ENCODE measurements at places on chromosomes 16 and 17.

DNA sequence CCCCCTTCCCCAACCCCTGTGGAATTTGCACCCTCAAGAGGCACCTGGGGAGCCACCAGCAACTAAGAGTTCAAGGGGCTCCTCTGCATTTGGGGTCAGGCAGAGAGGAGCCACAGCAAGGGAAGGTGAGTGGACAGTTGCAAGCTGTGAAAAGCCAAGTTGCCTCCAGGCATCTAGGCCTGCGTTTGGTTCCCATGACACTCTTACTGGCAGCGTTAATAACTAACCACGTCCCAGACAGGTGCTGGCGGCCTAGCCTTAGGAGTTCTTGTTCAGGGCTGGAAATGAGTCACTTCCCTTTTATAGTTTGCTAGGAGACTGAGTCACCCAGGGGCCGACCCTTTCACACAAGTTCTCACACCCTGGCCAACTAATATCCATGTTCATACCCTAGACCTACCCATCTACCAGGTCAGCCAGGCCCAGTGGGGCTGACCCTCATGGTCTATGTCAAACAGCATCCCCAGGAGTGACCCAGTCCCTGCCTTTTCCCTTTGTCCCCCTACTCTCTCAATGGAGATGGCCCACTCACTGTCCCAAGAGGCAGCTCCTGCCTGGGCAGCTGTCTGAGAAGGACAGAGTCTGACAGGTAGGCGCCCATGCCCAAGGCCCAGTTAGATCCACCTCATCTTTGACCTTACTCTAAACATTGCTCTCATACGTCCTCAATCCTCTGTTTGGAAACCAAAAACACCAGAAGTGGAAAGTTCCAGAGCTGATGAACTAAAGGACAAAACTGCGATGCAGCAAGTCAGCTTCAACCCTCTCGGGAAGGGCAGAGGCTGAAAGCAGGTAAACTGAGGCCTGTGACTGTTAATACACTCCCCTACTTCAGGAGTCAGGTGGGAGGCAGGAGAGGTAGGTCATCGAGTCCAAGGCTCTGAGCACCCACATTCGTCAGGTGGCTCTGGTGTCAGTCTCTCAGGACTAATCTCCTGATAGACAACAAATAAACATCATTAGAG lies 300.6 kb downstream of the SOX9 start:
- no peak for DNase-seq

- DNase-seq, result no peak
These were observed 3.5 kb upstream of the SPPL2C start for GRCh38 chr17:45841186-45841585.

- DNase-seq, result no peak
These were observed 1.6 kb downstream of the LASP1 start for GRCh38 chr17:38871247-38872015.

DNA sequence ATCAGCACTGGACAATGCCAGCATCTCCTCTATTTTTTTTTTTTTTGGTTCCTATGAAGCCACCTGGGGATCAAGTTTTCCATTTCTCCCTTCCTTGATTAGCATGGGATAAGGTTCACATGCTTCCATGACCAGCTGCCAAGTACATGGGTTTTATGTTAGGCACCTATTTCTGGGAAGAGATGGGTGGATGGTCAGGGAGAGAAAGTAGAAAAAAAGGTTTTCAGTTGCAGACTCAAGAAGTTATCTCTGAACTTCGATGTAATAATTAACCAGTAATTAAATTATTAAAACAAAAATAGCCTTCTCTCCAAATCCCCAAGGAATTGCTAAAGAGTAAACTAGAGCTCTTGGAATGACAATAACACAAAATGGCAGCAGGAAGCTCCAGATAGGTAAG lies 164.9 kb upstream of the MAF start:
- no peak for DNase-seq

GRCh38 chr16:84166796-84167695 lies 19.8 kb downstream of the TAF1C start:
- no peak for DNase-seq

DNA sequence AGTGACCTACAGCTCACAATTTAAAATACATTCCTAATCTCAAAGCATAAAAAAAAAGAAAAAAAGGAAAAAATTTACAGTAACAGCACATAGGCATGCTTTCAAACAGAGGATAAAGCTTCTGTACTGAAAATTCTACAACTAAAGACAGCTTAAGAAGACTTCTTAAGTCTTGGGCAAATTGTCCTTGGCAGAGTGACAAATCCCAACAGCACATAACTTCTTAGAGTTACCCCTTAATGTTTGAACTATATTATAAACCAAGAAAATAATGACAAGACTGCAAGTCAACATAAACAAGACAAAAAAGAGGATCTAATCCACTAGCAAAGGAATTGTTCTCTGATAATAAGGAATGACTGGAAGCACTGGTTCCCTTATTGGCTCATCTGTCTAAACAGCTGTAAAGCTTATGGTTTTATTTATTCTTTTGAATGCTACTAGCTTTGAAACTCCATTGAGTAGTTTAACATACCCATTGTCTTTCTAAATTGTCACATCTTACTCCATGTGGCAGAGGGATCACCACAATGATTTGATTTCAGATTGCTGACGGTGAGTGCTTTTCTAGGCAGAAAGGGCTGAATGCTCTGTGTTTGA lies 1576.8 kb upstream of the GOT2 start:
- no peak for DNase-seq

GRCh38 chr17:66552371-66552770 lies 250.0 kb downstream of the PRKCA start:
- peak; percentile 64 for DNase-seq

- no peak for DNase-seq
These were observed 14.4 kb upstream of the GPRC5B start for GRCh38 chr16:19898924-19899604.

GRCh38 chr17:30961209-30962188 lies 9.3 kb upstream of the RNF135 start:
- no peak for DNase-seq

DNA sequence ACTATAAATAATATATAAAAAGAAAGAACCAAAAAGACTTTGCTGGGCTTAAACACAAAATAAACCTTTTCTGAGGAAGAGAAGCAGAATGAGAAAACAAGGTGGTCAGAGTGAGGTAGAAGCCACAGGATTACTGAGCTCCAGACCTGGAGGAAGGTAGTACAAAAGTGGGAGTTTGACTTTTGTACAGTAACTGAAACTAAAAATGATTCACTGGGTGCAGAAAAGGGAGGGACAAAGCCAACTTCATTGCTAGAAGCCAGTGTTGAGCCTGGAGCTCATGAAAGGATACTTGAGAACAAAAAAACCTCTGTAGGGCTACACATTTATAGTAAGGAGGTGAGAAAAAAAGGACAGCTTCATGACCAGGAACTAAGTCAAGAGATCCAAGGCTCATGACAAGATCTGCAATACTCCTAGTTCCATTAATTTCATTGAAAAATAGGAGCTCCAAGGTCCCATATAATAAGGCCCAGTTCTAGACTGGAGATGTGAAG lies 45.5 kb downstream of the PKD1L3 start:
- DNase-seq, result no peak

DNA sequence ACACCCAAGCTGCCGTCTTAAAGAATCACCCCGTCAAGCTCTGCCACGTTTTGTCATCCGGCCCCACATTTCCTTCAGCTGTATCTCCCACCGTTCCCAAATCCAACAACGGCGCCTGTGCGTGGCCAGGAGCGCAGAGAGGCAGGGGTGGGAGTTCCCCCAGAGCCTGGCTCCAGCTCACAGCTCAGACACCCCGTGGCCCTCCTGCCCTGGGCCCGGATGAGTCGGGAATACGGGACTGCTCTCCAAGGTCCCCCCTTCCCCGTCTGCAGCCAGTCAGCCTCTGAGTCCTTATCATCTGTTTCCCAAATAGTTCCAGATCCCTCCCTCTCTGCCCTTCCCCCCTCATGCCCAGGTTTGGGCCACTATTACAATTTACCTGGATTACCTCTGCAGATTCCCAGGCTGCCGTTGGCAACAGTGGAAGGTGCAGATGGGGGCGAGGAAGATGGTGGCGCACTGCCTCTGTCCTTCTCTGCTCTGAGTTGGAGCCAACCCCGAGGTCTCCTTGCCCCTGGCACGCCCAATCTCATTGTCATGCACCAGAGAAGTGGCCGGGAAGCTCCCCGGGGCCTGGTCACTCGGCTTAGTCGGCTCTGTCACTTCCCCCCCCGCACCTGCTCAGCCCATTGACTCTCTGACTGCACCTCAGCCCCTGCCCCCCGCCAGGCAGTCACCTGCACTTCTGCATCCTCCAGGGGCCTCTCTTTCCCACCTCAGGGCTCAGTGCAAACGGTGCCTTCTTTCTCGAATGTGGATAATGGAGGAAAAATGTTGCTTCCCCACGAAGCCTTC lies 18.3 kb upstream of the RPTOR start:
- no peak for DNase-seq

DNA sequence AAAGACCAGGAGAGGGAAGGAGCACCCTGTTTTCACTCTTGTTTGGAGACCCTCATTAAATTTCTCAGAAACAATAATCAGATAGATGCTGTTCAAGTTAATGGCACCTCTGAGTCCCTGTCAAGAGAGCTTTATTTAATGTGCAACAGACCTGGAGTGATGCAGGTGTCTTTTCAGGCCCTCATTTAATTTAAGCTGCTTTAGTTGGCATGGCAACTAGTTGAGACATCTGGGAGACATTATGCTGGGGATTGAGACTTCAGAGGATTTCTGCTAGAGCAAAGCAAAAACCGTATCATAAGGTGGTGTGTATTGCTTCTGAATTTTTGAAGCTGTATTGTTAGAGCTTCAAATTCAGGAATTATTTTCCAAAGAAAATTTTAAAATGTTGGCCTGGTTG lies 108.5 kb downstream of the NLK start:
- DNase-seq, result no peak

DNA sequence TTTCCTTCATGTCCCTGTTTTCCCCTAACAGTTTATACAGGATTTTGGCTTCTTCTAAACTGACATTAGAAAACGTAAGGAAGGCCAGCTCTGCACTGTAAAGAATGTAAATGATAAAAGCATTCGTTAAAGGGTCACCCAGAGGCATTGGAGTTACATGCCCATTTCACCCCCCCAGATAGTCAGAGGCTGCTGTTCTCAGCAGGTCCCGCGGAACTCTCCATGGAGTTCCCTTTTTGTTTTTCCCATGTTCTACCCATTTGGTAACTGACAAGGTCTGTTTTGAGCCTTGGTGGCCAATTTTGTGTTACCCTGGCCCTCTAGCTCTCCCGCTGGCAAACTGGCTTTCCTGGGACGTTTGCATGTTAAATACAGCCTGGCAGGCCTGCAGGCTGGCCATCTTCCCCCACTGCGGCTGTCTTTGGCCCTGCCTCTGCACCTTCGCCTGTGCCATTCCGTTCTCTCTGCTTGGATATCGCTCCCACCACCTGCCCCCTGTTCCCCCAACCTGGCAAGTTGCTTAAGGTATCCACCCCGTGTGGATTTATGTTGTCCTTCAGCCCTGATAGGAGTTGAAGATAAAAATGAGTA lies 49.7 kb downstream of the EPN2 start:
- no peak for DNase-seq

- DNase-seq, result peak; percentile 9
These were observed 99.8 kb upstream of the TBX2 start for GRCh38 chr17:61299517-61300513.

GRCh38 chr17:28405632-28406472 lies at the start of gene SLC46A1:
Gene SLC46A1 (minus strand): TSS chr17:28406212. CDS start chr17:28406114, 98 bp downstream.
- DNase-seq, result no peak

DNA sequence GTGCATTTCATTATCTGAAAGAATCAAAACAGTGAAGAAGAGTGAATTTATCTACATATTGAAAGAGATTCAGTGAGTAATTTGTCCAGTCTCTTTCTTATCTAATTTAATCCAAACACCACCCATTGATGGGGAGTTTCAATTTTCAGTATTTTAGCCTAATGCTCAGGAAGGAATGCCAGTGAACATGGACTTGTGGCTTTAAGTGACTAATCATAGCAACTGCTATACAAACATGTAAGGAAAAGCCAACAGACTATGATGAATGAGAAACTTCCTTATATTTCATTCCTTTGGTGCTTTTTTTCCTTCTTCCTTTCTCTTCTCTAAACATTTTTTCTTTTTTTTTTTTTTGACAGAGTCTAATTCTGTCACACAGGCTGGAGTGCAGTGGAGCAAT lies 885.8 kb downstream of the KCNJ2 start:
- DNase-seq, result no peak

GRCh38 chr17:58315281-58315711 lies 13.3 kb downstream of the TSPOAP1 start:
- DNase-seq, result no peak

DNA sequence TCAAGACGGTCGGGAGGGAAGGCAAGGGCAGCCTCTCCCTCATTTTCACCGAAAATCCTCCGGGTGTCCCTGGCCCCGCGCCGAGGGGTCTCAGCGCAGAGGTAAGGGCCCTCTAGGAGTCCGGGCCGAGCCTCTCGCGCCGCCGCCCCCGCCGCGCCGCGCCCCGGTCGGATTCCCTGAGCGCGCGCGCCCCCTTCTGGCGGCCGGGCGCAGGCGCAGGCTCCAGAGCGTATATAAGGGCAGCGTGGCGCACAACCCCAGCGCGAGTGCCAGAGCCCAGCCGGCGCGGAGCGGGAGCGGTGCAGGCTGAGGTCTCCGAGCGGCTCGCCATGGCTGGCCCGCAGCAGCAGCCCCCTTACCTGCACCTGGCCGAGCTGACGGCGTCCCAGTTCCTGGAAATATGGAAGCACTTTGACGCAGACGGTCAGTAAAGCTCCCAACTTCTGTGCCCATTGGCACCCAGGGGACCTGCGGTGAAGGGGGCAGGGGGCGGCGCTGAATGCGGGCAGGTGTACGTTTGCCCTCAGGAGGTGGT lies at the start of gene CALB2:
Gene CALB2, plus strand, starts transcription at position 260 of the 535 bp plus-strand sequence. Its CDS starts 70 bp downstream, at position 330.
- DNase-seq, result no peak

DNA sequence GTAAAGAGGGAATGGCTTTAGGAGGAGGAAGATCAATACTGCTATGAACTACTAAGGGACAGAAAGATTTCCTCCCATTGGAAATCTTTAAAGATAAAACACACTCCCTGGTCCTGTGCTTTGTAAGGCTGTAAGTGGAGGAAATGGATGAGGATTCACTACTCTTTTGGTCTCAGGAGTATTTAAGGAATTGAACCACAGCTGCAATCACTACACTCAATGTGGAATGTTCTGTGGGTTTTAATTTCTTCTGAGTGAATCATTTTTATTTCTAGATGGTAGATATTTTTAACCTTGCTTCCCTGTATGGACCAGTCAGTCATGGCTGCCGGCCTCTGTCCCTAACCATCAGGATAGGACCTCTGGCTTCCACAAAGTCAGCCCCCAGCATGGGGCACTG lies 65.6 kb downstream of the SDR42E1 start:
- DNase-seq, result no peak

GRCh38 chr17:61414936-61415251 lies 15.3 kb downstream of the TBX2 start:
- peak; percentile 74 for DNase-seq

GRCh38 chr17:1709403-1709951 lies 700 bp downstream of the TLCD2 start:
- no peak for DNase-seq
